NCI-H1436 treated with DMSO at 0.1 percent for 48 hours (cell line): ENCODE measurements at places on chromosomes 4 and X.

DNA sequence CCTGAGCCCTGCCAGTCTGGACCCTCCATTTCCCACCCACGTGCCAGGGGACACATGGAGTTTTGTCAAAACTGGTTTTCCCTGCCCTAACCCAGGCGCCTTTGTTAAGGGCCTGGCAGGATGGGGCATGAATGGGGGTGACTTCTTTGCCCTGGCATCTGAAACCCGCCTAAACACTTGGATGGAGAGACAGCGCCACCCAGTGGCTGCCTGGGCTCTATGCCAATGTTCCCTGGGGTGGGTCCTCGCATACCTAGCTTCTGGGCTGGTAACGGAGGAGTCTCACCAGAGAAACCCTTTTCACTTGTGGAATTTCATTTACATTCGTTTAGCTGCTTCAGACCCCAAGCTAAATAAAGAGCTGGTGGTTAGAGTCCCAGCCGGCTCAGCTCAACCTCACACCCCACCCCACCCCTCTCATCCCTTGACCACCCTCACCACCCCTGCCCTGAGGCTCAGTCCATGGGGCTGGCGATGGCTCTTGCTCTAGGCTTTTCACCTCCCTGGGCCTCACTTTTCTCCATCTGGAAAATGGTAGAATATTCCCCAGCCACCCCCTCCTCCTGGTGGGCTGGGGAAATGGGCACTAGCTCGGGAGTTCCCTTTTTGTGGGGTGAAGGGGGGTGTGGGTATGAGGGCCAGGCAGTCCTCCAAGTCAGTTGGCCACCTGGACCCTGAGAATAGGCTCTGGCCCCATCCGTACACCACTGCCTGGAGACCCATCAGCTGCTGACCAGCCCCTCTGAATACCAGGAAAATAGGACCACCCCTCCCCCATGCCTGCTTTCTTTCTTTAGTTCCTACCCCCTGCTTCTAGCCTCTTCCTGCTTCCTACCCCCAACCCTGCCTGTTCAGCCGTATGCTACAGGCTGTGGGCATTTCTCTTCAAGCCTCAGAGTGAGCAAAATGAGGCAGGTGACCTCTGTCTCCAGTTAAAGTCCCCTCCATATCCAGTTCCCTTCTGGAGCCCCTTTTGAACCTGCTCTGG is 57.1 kb upstream of the PJA1 start:
- DNase-seq = no peak

GRCh38 chr4:101393256-101393655 is 45.9 kb upstream of the PPP3CA start:
- DNase-seq = no peak

- DNase-seq = no peak
These were observed 105.3 kb downstream of the DHRSX start for GRCh38 chrX:2395261-2395992.

DNA sequence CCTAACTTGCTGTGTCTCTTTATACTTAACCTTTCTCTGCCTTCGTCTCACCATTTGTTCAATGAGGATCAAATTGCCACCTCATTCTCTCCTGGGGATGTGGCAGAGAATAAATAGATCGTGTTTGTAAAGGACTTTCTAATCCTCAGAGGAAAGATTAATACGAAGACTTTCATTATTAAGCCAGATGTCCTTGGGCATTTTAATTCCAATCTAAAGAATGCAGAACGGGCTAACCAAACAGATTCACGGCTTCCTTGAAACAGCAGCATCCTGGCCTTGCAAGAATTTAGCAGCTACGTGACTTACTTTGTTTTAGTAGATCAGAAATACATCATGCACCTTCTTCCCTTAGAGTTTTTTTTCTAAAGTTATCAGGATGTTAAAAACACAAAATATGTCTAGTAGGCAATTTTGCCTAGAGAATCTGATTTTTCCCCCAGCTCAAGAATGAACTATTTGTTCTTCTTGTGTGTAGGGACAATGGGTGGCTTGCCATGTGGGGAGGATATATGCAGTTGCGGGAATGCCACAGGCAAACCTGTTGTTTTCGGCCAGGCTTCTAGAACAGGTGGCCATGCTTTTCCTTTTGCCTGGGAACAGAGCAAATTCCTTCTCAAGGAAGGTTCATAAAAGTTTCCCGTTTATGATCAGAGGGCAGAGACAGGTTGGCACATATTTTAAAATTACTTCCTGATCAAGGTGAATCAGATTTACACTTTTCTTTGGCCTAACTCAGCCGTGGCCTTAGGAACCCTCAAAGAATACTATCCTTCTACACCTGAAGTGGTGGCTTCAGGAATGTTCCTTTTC is 3.0 kb downstream of the MID1 start:
- DNase-seq = no peak

DNA sequence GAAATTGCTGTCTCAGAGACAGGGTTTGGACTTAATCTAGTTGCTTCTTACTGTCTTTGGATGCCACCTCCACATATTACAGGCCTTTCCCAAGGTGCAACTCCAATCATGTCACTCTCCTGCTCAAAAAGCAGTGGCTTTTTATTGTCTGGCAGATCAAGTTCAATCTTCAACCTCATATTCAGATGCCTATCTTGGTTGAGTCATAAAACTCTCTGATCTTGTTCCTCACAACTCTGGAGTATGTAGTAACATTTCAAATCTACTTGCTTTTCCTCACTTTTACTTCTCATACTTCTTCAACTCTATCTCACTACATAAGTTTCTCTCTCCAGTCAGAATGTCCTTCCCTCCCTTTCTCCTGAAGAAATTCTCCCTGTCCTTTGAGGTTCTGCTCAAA is 180.6 kb downstream of the VSIG4 start:
- no peak for DNase-seq

- DNase-seq = no peak
These were observed 316.8 kb downstream of the NAF1 start for GRCh38 chr4:162849937-162850336.

DNA sequence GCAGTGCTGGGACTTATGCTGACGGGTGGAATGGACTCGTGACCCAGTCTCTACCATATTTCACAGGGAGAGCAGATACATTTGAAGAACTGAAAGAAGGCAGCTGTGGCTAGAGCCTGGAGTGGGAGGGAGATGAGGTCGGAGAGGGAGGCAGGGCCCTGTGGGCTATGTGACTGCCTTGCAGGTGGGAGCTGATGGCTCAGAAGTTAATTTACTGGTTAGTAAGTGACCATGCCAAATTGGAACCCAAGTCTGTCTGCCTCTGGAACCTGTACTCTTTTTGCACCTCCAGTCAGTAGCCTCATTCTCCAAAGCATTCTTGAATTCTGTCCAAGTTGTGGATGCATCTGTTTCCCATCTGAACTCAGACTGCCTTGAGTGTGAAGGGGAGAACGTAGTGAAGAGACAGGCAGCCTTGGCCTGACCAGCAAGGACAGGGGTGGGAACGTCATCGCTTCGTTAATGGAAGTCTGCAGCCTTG is 92.3 kb downstream of the REPS2 start:
- DNase-seq = no peak

- peak; percentile 50 for DNase-seq
These were observed 64.8 kb downstream of the GLRA3 start for GRCh38 chr4:174764105-174764729.

- no peak for DNase-seq
These were observed 63.3 kb downstream of the KLHL4 start for GRCh38 chrX:87580862-87581261.

GRCh38 chrX:150873616-150874015 is 24.9 kb downstream of the CD99L2 start:
- DNase-seq = no peak

- DNase-seq = no peak
These were observed 472.3 kb downstream of the GRID2 start for GRCh38 chr4:92776080-92776479.

GRCh38 chr4:181219783-181220416 is 1023.3 kb upstream of the TENM3 start:
- DNase-seq = no peak

DNA sequence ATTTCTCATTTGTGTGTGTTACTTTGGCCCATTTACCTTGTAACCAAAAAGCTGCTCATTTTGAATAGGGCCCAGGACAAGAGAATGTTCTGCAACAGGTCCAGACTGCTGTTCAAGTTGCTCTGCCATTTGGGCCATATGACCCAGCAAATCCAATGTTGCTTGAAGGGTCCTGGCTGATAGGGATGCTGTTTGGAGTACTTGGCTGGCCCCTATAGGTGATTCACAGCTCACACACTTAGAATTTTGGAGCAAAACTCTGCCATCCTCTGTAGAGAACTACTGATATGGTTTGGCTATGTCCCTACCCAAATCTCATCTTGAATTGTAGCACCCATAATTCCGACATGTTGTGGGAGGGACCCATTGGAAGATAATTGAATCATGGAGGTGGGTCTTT is 131.5 kb downstream of the AASDH start:
- DNase-seq = no peak

- DNase-seq = no peak
These were observed 15.5 kb downstream of the NKX3-2 start for GRCh38 chr4:13528821-13529127.

DNA sequence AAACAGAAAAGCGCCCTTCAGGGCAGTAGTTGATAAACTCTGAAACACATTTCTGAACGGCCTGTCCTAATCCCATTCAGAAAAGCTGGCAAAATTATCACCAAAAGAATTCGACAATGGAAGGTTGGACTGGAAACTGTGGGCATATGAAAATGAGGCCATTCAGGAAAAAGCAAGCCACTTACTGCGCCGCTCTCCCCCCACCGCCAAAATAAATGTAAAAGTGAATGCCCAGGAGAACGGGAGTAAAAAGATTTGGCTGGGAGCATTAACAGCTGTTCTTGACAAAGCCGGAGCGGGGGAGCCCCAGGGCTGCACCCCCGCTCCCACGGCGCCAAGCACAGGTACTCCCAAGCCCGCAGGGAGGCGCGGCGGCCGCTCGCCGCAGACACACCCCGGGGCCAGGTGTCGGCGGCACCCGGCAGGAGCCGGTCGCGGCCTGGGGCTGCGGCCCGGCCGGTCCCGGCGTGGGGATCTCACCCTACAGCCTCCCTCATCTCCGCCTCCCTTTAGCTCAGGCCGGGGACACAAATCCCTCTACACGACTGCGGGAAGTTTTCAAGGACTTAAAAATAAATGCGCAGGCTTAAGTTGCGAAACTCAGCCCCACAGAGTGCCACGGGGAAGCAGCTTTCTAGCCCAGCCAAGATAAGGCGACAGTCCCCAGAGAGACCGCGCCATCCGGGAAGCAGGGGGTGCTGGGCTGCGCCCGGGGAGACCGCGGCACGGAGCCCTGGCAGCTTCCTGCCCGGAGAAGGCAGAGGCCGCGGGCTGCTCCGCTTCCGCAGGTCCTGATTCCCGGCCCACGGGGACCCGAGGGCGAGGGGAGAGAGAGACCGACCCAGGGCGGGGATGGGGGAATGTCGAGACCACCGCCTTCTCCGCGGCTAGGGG is 593 bp downstream of the SH3RF1 start:
- DNase-seq = no peak

- DNase-seq = no peak
These were observed 4.2 kb upstream of the OTUD5 start for GRCh38 chrX:48961585-48962091.

- DNase-seq = no peak
These were observed 121.6 kb upstream of the STK26 start for GRCh38 chrX:131901546-131901945.

DNA sequence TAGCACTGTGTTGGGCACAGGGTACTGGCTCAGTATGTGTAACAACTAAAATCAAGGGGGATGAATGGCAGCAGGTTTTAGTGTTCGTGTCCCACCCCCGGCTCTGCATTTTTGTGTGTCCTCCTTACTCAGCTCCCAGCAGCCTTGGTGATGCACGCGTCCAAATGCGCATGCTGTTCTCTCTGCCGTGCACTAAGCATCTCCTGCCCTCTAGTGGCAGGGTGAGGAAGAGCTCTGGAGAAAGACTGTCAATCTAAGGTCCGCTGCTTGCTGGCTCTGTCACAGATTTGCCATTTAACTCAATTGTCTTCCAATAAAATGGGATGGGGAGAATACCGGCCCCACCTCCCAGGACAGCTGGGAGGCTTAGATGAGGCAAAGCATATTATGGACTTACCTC is 61.4 kb downstream of the WFS1 start:
- DNase-seq = no peak

- no peak for DNase-seq
These were observed 762.5 kb downstream of the PCDH7 start for GRCh38 chr4:31482691-31483090.

DNA sequence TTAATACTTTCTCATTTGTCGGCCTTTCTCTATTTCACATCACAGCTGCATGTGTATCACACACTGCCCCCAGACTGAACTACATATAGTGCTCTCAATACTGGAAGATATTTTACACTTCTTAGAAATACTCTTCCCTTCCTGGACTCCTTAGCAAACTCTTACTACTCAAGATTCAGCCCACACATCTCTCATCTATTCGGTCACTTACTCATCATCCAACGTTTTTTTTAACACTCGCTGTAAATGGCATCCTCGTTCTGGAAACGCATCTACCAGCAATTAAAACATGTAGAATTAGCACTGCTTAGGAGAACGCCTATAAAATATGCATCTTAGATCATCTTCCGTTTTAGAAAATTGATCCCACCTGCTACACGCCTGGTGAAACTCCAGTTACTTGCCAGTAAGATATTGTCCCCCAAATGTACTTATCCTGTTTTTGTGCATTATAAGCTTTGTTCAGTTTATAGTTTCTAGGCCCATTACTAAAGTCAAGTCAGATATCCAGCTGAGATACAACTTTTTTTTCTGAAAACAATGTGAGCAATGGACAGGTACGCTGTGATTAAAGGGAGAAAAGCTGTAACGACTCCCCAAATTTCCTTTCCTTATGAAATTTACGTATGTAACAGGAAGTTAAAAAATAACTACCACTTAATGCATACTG is 1.0 kb downstream of the LRP2BP start:
- no peak for DNase-seq

DNA sequence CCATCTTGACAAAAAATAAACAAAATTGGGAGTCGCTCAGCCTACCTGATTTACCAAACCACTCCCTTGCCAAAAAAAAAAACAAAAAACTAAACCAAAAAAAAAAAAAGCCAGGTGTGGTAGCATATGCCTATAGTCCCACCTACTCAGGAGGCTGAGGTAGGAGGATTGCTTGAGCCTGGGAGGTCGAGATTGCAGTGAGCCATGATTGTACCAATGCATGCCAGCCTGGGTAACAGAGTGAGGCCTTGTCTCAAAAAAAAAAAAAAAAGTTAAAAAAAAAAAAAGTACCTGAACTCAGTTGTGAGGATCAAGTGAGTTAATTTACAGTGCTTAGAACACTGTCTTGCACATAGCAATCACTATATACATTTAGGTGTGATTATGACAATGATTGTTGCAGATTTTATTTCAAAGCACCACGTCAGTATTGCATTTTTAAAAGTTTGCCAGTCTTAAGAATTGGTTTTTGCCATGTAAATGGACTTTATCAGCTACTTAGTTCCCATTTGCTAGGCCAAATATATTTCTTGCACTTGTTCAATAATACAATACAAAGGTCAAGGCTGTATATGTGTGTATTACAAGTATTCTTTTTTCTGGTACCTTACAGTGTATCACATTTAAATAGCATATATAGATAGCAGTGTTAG is 4.6 kb downstream of the NUDT9 start:
- no peak for DNase-seq

- DNase-seq = peak; percentile 48
These were observed 29.9 kb upstream of the GPC4 start for GRCh38 chrX:133444952-133445831.
